Ovary (tissue), 10 donors: ENCODE measurements at places on chromosomes 16 and 17.
A peak's percentile ranks its signal among the peaks of the same experiment; 100 is the strongest.

GRCh38 chr16:65122724-65123395 is 997 bp upstream of the CDH11 start:
- peak; percentile 91 for DNase-seq

DNA sequence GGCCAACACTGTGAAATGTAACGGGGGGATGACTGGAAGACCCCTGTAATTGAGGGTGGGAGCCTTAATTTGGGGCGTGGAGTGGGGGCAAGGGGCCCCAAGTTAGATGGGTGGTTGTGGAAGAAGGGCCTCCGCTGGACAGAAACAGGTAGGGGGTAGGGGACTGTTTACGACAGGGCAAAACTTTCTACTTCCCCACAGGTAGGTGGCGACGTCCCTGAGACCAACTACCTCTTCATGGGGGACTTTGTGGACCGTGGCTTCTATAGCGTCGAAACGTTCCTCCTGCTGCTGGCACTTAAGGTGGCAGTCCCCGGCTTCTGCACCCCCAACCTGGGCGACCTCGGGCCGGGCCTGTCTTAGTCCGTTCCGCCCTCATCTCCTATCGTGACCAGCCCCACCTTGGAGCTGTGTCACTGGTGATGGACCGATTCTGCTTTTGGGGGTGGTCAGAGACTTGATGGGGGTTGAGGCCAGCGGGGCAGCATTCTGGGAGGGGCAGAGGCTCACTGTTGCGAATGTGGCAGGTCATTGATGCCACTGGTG is 6.8 kb downstream of the PPP4C start:
- DNase-seq = no peak

- no peak for DNase-seq
These were observed 37.3 kb upstream of the AXIN2 start for GRCh38 chr17:65598746-65599145.

DNA sequence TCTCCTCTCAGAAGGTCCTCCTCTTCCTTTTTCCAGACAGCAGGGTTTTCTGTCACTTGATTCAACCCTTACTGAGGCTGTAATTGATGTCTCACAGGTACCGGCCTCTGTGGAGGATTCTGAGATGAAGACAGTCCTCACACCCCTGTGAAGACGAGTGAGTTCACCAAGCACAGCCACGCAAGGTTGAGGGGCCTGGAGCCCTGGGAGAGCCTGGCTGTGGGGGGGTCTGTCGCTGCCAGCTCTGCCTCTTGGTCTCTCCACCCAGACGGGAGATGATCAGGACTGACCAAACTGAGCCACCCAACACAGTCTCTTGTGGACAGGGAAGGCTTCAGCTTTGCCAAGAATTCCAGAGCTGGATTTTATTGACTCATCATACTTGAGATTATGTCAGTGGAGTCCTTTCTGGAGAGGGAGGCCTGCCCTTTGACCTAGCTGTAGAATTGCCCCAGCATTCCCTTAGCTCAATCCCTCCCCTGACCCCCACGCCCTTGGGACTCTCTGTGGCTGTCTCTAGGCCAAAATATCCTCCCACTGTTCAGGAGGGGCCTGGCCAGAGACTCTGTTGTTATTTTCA is 51.1 kb upstream of the CRHR1 start:
- DNase-seq = no peak

- no peak for DNase-seq
These were observed 2.9 kb upstream of the MEIOC start for GRCh38 chr17:44653384-44653783.

DNA sequence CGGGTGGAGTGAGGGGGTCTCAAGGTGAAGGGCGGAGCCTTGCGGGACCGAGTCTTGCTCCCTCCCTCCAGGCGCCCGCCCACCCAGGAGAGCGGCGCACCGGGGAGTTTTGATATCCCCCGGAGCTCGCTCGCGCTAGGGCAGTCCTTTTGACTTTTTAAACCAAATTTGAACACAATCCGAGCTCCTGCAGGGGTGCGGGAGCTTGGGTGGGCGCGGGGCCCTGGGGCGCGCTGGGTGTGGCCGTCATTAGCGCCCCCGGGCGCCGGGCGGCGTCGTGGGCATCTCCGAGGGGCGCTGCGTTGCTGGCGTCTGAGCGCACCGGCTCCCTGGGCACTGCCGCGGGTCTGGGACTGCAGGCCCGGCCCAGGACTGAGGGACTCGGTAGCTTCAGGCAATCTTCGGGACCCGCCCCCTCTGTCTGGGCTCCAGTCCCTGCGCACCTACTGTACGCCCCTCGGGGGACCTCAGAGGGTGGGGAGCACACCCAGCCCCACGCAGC is 10.9 kb downstream of the MAF start:
- peak; percentile 52 for DNase-seq

DNA sequence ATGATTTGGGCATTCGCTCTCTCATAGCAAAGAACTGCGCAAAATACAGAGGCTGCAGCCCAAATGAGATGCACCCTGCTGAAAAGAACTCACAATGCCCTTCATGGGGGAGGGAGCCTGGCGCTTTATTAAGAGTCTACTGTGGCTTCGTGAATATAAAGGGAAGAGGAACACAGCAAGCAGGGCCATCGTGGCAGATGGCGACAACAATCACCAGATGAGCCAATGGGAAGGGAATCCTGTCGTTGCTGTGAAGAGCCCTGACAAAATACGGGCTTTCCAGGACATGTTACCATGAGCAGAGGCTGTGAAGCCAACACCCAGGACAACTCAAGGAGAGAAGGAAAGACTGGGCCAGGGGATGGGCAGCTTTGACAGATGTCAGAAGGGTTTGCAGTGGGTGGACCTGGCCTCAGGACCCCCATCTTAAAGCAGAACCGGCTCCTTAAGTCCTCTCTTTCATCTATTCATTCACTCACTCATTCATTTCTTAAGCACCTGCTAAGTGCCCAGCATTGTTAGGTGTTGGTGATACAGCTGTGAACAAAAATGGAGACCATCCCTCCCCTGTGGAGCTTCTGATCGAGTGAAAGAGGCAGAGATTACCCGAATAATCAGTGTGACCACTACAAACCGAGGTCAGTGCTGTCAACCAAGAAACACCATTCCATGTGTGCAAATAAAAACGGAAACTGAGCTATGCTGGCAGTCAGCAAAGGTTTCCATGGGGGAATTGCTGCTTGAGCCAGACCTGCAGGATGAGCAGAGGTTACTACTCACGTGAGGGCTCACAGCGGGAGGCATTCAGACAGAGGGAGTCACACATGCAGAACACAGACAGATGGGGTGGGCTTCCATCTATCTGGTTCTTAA is 125.8 kb downstream of the DYNLRB2 start:
- DNase-seq = no peak

- no peak for DNase-seq
These were observed 392.1 kb downstream of the SOX9 start for GRCh38 chr17:72512649-72513556.

- no peak for DNase-seq
These were observed 113.9 kb downstream of the AMFR start for GRCh38 chr16:56311208-56312027.

GRCh38 chr17:28702026-28702751 is 9.5 kb downstream of the PROCA1 start:
- DNase-seq = no peak

DNA sequence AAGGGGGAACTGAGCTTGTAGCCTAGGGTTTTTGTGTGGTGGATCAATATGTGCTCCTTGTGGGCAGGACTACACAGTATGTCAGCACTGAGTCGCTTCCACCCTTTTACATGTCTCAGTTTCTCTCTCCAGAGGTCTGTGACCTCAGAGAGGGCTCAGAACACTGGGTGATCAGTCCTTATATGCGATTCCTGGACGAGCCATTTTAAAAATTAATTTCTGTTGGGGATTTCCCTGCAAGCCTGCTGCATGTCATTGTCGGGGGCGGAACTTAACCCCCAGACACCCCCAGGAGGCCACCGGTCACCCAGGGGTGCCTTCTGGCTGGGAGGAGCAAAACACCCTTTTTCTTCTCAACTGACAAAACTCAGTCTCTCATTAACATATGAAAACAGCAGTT is 14.1 kb downstream of the DHRS7B start:
- DNase-seq = no peak

GRCh38 chr17:9842057-9842758 is 16.5 kb downstream of the GLP2R start:
- peak; percentile 80 for DNase-seq

DNA sequence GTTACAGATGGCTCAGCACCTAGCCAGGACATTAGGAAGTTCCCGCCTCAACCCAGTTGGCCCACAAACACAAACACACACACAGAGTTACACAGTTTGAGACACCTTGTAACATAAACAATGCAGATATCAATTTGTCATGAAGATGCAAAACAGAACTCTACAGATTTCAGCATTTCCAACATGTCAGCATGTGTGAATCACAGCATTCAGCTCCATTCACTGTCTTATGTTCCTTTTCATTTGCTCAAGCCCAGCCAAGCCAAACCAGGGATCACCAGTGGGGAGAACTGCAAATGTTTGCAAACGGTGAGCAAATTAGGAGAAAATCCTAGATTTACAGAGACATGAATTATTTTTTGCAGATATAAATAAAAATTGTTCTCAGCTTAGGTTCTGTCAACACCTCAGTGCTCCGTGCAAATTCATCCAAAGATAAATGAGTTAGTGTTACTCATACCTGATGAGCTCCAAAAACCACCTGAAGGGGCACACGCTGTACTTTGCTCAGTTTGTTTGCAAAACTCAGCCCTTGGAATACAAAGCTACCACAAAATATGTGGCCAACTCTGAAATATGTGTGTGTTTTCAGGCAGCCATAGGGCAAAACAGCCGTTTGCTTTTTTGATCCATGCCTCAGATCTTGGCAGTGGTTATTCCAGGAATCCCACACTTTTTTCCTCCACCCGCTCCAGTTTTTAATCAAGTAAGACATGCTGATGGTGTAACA is 16.3 kb upstream of the COX10 start:
- DNase-seq = no peak

DNA sequence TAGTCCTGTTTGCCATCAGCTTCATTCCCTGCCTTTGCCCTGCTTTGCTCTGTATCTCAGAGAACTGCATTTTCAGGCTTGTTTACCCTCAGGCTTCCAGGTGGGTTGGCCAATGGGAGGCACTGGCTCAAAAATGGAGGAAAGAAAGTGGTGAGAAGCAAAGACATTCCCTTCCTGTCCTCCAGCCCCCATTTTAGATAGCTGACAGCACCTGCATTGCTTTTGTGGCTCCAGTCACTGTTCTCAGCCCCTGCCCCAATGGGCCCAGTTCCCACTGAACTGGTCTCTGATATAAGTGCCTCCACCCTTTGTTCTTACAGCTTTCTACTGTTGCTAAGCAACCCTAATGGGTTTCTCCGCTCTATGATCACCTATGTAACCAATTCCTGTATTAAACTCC is 19.4 kb upstream of the SDK2 start:
- no peak for DNase-seq

DNA sequence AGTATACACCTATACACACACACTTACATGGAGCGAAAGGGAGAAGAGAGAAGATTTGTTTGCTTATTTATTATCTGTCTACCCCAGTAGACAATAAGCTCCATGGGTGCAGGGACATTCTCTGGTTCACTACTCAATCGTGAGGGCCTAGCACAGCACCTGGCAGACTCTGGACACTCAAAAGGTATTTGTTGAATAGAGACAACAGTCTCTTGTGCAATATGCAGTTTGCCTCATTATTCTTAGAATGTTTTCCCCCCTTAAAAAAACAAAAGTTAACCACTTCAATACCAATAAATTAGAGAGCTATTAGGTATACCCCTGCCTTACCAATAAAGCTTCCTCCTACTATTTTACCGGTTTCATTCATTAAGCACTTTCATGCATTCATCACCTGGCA is 2.0 kb downstream of the AKAP10 start:
- no peak for DNase-seq

- DNase-seq = peak; percentile 66
These were observed 8.1 kb upstream of the FLYWCH2 start for GRCh38 chr16:2874912-2875362.

- no peak for DNase-seq
These were observed 15.7 kb downstream of the GJD3 start for GRCh38 chr17:40348562-40349476.

GRCh38 chr17:6894206-6894528 is 62.6 kb upstream of the TEKT1 start:
- DNase-seq = no peak

DNA sequence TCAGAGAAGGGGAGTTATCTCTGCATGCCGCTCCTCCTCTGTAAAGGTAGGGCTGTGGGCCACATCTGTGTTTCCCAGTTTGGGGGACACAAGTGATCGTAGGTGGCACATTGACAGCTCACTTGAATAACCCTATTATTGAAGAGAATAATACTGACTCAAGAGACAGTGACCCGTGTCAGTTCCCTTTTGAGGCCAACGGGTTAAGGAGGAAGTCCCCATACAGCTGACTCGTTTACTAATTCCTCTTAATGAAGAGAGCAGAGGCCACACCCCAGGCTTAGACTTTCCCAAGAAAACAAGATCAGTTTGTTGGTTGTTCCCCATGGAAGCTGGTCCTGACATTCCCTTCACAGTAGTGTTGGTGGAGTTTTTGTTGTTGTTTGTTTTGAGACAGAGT is 33.0 kb downstream of the IL4R start:
- DNase-seq = no peak

DNA sequence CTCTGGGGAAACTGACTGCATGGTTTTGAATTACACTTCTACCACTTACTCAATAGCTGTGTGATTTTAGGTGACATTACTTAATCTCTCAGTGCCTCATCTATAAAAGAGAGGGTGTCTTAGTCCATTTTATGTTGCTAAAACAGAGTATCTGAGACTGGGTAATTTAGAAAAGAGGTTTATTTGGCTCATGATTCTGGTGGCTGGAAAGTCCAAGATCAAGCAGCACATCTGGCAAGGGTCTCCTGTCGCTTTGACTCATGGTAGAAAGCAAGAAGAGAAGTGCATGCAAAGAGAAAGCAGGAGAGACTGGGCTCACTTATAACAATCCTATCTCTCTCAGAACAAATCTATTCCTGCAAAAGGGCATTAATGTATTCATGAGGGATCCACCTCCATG is 132.4 kb upstream of the IRX5 start:
- DNase-seq = no peak

DNA sequence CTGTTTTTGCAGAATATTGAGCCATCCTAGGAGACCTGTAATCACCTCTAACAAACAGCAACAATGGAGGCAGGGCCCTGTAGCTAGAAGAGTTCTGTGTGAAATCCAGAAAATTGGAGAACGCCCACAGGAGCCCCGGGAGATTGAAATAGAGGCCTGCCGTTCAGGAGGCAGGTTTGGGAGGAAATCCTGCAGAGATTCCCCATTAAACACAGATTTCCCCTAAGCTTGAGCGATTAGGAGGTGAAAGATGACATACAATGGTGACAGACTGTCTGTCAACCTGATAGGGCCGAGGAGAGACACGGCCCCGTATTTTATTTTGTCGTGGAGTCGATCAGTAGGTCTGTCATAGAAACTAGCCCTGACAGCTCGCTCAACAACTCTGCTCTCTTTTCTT is 18.2 kb downstream of the CDK5RAP3 start:
- no peak for DNase-seq
